ENCODE measurements at places on chromosomes 13 and 19.

GRCh38 chr13:99792079-99792921 is 179.3 kb downstream of the ZIC5 start:
- peak; percentile 44 for DNase-seq

- no peak for DNase-seq
Measured at GRCh38 chr13:52319876-52320275, 86.1 kb downstream of the THSD1 start.

DNA sequence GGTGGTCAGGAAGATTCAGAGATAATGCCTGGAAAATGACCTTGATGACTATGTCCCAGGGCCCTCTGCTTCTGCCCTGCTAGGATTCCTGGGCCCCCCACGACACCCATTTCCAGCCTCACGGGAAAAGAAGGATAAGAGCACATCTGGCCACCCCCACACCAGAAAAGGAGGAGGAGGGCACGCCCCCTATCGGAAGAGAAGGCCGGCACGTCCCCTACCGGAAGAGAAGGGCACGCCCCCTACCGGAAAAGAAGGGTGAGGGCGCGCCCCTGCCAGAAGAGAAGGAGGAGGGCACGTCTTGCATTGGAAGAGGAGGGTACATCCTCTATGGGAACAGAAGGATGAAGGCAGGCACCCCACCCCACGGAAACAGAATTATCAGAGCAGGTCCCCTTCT is 84.3 kb downstream of the IER2 start:
- peak; percentile 76 for DNase-seq

- no peak for DNase-seq
Measured at GRCh38 chr19:5030136-5030820, 61.4 kb downstream of the KDM4B start.

- no peak for DNase-seq
Measured at GRCh38 chr13:39129213-39129612, 91.0 kb downstream of the NHLRC3 start.

GRCh38 chr13:40169476-40169875 is 497.0 kb downstream of the FOXO1 start:
- DNase-seq, result no peak

GRCh38 chr19:31658993-31659896 is 310.0 kb upstream of the TSHZ3 start:
- DNase-seq, result no peak

- no peak for DNase-seq
Measured at GRCh38 chr19:17104679-17105078, 29.1 kb downstream of the MYO9B start.

- no peak for DNase-seq
Measured at GRCh38 chr13:109090796-109091195, 461.4 kb downstream of the MYO16 start.

DNA sequence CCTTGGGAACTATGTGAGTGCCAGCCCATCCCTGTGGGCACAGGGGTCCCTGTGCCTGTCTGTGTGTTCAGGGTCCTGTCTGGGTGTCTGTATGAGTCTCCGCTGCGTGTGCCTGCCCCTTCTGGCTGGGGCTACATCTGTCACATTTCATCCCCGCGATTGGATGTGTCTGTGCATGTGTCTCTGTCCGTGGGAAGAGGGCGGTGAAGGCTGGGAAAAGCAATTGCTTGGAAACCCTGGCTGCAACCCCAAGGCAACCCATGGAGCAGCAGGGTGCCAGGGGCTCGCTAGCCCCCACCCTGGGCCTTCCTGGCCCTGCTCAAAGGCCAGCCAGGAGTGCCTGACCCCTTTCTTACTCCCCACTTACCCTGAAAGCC is 1.4 kb downstream of the MAG start:
- no peak for DNase-seq

DNA sequence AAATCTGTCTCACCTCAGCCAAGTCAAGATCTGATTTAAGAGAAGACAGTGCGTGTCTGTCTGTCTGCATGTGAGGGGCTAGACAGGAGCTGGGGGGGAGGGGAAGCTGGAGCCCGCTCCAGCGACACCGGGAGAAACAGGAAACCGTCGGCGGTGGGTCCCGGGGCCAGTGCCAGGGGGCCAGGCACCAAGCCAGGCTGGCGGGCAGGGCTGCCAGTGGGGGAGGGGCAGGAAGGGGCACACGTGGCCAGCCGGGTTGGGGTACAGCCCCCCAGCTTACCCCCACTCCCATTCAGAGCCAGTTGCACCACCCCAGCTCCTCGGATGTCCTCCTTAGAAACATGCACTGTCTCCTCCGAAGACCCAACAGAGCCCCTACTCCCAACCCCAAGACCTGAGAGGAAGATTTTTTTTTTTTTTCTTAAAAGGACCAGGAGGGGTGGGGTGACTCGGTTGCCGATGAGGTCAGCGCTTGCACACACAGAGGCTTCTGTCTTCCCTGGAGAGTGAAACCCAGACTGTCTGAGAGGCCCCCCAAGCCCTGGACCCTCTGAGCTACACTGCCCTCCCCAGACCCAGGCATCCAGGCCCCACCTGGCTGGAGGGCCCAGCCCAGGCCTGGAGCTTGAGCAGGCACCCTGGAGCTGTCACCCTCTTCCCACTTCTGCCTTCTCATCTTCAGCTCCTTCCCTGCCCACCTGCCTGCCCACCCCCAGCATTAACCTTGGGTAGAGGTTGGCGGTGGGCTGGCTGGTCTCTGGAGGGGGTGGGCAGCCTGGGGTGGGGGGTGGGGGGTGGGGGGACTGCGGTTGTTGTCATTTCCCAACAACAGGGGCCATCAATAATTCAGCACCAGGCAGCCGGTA is 4.0 kb downstream of the ERF start:
- no peak for DNase-seq

DNA sequence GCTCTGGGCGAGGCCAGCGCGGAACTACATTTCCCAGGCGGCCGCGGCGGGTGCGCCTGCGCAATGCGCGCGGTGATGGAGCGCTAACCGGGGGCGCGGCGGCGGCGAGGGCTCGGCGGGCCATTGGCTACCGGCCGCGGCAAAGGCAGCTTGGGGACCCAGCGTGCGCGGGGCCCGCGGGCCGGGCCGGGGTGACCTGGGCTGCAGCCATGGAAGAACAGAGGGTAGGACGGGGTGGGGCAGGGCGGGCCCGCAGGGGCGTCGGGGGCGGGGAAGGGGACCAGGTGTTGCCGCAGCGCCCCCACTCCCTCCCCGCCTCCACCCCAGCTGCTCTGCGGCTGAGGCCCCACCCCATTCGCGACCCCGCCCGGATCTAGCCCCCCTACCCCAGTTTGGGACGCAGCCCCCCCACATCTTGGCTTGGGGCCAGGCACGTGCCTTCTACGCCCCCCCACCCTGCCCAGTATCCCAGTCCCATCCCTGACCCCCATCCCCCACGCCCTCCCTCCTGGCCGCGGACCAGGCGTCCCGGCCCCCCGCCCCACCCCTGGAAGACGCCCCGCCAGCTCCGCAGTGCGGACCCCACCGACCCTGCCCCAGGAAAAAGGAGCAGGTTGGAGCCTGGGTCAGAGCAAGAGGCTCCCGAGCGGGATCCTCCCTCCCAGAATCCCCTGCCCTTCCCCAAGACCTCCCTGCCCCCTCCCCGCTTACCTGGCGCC is at the start of gene FSD1:
Gene FSD1 (plus strand): TSS at position 61 of the 719 bp plus-strand sequence. CDS start 149 bp downstream, at position 210.
- DNase-seq, result peak; percentile 84

- no peak for DNase-seq
Measured at GRCh38 chr19:50326101-50326664, 3.0 kb downstream of the KCNC3 start.

GRCh38 chr19:3159565-3159964 is 19.0 kb upstream of the S1PR4 start:
- DNase-seq, result no peak
